ENCODE measurements at places on chromosomes 11 and 22. TPM values are rescaled to one million over a fixed set of nuclear protein-coding genes. Genes with fewer than 3 reads are reported as not detected.

The GRIA4 gene
- polyA plus RNA-seq = 0.92 TPM

The CEP164 gene
- polyA plus RNA-seq = 22.1 TPM

The VSIG2 gene
- 10.7 TPM for polyA plus RNA-seq

The C22orf23 gene
- polyA plus RNA-seq = 5.8 TPM

The TRPM5 gene
- polyA plus RNA-seq = 5.0 TPM

The PLCB3 gene
- polyA plus RNA-seq = 17.5 TPM

The GPR83 gene
- 0.92 TPM for polyA plus RNA-seq

Data from left renal cortex interstitium (tissue), 4 donors.